ENCODE measurements at places on chromosomes 5 and 9. TPM values are rescaled to one million over a fixed set of nuclear protein-coding genes. Genes with fewer than 3 reads are reported as not detected.

GRCh38 chr9:35340046-35340445 is 149.9 kb upstream of the RUSC2 start:
- no peak overlapping the region for H3K27ac ChIP-seq
- DNase-seq: no peak
- no peak overlapping the region for H3K4me3 ChIP-seq
- no peaks in the 10 kb centered on the region for H3K4me1 ChIP-seq
- H3K36me3 ChIP-seq: no peaks in the 10 kb centered on the region

GRCh38 chr5:72552041-72552557 is 44.9 kb upstream of the ZNF366 start:
- H3K36me3 ChIP-seq: no peaks in the 10 kb centered on the region
- H3K4me1 ChIP-seq: peaks cover 21% of the 10 kb centered on the region
- peak overlapping the region; percentile 75 for H3K27ac ChIP-seq
- no peaks in the 10 kb centered on the region for H3K27me3 ChIP-seq
- DNase-seq: peak; percentile 92

Gene SPATA31A3
- total RNA-seq: not detected

DNA sequence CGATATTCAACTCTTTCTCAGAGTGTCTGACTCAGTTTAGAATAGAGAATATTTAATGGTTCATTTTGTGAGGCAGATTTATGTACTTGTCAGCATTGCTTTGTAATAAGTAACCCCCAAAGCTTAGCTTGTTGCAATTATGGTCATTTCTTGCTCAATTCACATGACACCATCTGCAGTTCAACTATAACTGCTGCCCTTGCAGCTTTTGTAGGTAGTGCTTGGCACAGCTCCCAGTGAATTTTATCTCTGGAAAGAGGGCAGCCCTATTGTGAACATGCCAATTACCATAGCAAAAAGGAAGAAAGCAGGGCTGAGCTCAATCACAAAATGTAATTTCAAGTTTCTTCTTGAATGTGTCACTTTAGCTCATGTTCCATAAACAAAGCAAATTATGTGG is 1587.7 kb upstream of the ACO1 start:
- no peaks in the 10 kb centered on the region for H3K36me3 ChIP-seq
- no peaks in the 10 kb centered on the region for H3K4me1 ChIP-seq
- no peak overlapping the region for H3K27ac ChIP-seq
- H3K27me3 ChIP-seq: no peaks in the 10 kb centered on the region
- H3K4me3 ChIP-seq: no peak overlapping the region
- DNase-seq: no peak

Gene ESM1
- 1.8 TPM for total RNA-seq

DNA sequence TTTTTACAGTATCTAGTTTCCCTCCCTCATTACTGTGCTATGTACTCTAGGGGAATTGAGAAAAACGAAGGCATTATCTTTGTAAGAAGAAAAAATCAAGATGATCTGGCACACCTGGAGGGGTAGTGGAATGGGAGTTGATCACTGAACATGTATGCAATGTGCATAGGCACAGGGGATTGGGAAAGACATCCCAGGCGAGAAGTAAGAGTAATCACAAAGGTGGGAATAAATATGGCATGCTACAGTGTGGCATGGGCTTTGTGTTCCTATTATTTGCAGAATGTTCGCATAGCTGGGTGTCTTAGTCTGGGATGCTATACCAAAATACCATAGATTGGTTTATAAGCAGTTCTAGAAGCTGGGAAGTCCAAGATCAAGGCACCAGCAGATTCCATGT is 130.6 kb downstream of the SMARCA2 start:
- DNase-seq: no peak
- no peaks in the 10 kb centered on the region for H3K36me3 ChIP-seq
- no peaks in the 10 kb centered on the region for H3K4me1 ChIP-seq
- H3K4me3 ChIP-seq: no peak overlapping the region

Gene ASS1
- 20.9 TPM for total RNA-seq

DNA sequence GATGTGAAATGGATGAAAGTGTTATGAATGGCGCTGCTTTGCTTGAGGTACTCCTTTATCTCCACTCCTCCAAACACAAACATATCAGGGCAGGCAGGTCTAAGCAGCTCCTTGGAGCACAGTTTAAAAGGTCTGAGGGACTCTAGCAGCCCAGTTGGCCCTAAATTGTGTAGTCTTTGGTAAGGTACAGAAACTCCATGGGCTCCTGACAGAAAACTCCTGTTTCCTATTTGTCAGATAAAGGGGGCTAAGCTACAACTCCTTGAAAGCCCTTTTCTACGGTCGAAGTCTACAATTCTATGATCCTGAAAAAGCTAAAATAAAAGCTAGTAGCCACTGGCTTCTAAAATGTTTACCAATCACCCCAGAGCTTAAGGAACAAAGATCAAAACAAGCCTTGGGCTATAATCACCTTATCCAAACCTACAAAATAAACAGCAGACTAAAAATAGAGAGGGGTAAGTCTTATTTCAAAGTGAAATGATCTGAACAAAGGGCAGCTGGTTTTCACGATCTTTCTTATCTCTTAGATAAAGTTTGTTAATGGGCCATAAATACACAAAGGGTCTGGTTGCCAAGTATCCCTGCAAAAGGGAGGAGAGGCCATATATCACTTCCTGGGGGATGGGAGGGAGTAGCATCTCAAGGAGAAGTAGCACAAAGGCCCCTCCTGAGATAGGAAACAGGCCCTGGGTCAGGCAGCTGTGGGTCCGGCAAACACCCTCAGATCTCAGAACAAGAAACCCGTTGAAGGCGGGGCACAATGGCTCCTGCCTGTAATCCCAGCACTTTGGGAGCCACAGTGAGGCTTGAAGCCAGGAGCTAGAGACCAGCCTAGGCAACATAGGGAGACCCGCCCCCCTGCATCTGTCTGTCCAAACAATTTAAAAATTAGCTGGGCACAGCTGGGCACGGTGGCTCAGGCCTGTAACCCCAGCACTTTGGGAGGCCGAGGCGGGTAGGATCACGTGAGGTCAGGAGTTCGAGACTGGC is 28.3 kb upstream of the DENND4C start:
- no peaks in the 10 kb centered on the region for H3K36me3 ChIP-seq
- no peaks in the 10 kb centered on the region for H3K27me3 ChIP-seq
- H3K27ac ChIP-seq: no peak overlapping the region
- no peak for DNase-seq
- no peak overlapping the region for H3K4me3 ChIP-seq

DNA sequence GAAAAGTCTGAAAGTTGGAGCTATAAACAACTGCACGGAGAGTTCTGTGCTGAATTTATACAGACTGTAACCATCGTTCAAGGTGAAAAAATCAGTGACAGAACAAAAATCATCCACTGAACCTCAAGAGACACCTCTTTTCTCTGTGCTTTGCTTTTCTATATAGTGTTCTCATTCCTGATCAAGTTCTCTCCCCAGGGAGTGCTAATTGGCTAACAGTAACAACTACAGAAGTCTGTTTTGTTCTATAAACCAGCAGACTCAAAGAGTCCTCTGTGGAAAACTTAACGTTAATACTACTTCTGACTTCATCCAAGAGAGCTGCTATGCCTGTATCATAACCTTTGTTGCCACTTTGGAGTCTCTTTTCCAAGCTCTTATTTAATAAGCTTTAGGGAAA is 1388.3 kb upstream of the C9orf72 start:
- H3K27me3 ChIP-seq: no peaks in the 10 kb centered on the region
- DNase-seq: no peak
- H3K4me3 ChIP-seq: no peak overlapping the region
- H3K27ac ChIP-seq: no peak overlapping the region
- no peaks in the 10 kb centered on the region for H3K36me3 ChIP-seq
- H3K4me1 ChIP-seq: no peaks in the 10 kb centered on the region

- H3K4me1 ChIP-seq: no peaks in the 10 kb centered on the region
- no peak for DNase-seq
- no peak overlapping the region for H3K4me3 ChIP-seq
- no peak overlapping the region for H3K27ac ChIP-seq
- H3K27me3 ChIP-seq: no peaks in the 10 kb centered on the region
- no peaks in the 10 kb centered on the region for H3K36me3 ChIP-seq
Observed at GRCh38 chr5:152378730-152379129, 26.3 kb downstream of the NMUR2 start.

- no peaks in the 10 kb centered on the region for H3K4me1 ChIP-seq
- H3K36me3 ChIP-seq: no peaks in the 10 kb centered on the region
- H3K27ac ChIP-seq: no peak overlapping the region
- DNase-seq: peak; percentile 51
- no peak overlapping the region for H3K4me3 ChIP-seq
Observed at GRCh38 chr5:43389679-43390329, 22.4 kb downstream of the CCL28 start.

- no peaks in the 10 kb centered on the region for H3K27me3 ChIP-seq
- H3K36me3 ChIP-seq: no peaks in the 10 kb centered on the region
- DNase-seq: no peak
- no peak overlapping the region for H3K27ac ChIP-seq
- no peak overlapping the region for H3K4me3 ChIP-seq
Observed at GRCh38 chr5:10301842-10302610, 5.7 kb downstream of the CMBL start.

GRCh38 chr9:33489066-33489465 is 15.3 kb upstream of the NOL6 start:
- no peaks in the 10 kb centered on the region for H3K4me1 ChIP-seq
- H3K36me3 ChIP-seq: no peaks in the 10 kb centered on the region
- DNase-seq: no peak
- no peaks in the 10 kb centered on the region for H3K27me3 ChIP-seq

DNA sequence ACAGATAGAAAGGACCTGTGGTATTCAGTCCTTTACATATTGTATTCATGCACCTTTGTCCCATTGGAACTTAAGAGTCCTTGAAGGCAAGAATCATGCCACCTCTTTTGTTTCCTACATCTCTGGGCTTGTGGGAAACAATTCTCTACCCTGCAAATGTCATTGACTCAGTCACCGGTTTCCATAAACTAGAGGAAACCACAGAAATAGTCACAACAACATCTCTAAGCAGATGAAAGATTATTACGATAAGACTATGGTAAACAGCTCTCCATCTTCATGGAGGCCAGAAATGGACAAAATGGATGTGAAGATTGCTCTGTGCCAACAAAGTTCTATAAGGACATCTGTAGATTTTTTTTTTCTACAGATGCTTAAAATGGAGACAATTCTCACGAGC is 165.5 kb downstream of the PIK3R1 start:
- no peak overlapping the region for H3K27ac ChIP-seq
- no peak for DNase-seq
- no peak overlapping the region for H3K4me3 ChIP-seq
- H3K4me1 ChIP-seq: no peaks in the 10 kb centered on the region
- no peaks in the 10 kb centered on the region for H3K36me3 ChIP-seq

- no peaks in the 10 kb centered on the region for H3K27me3 ChIP-seq
- H3K27ac ChIP-seq: no peak overlapping the region
- no peaks in the 10 kb centered on the region for H3K36me3 ChIP-seq
- no peak overlapping the region for H3K4me3 ChIP-seq
- DNase-seq: no peak
Observed at GRCh38 chr5:110248921-110249320, 477.6 kb downstream of the TMEM232 start.

Gene VCAN
- total RNA-seq: 46.0 TPM

DNA sequence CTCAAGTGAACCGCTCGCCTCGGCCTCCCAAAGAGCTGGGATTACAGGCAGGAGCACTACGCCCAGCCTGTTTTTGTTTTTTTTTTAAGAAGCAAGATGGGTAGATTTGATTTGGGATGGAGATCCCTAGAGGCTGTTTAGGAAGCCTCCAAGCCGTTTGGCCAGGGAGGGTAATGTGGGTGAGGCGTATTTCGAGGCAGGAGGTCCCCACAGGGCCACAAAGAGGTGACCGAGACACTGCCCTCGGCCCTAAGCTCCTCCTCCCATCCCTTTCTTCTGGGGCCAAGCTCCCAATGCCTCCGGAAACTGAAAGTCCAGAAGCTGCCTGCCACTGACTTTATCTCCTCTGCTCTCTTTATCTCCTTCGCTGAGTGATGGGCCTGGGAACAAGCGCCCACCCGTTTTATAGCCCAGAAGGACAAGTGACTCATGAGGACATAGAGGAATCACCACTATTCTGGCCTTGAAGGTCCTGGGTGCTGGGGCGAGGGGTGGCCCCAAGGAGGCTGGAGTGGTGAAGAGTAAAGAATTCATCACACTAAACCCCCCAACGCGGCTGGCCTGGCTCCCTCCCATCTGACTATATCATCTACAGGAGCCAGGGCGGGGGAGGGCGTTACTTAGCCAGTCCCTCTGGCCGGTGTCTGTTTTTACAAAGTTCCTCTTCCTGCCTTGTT is 2.0 kb upstream of the RALGDS start:
- no peak overlapping the region for H3K4me3 ChIP-seq
- H3K4me1 ChIP-seq: peaks cover 19% of the 10 kb centered on the region
- no peak for DNase-seq
- H3K36me3 ChIP-seq: no peaks in the 10 kb centered on the region
- H3K27ac ChIP-seq: no peak overlapping the region

- DNase-seq: no peak
- peak overlapping the region; percentile 64 for H3K27ac ChIP-seq
- peaks cover 11% of the 10 kb centered on the region for H3K4me1 ChIP-seq
- H3K4me3 ChIP-seq: peak overlapping the region; percentile 79
- no peaks in the 10 kb centered on the region for H3K27me3 ChIP-seq
- peaks cover 21% of the 10 kb centered on the region for H3K36me3 ChIP-seq
Observed at GRCh38 chr5:95555553-95555952, 652 bp downstream of the ARSK start.

Gene SPINK4
- not detected for total RNA-seq

DNA sequence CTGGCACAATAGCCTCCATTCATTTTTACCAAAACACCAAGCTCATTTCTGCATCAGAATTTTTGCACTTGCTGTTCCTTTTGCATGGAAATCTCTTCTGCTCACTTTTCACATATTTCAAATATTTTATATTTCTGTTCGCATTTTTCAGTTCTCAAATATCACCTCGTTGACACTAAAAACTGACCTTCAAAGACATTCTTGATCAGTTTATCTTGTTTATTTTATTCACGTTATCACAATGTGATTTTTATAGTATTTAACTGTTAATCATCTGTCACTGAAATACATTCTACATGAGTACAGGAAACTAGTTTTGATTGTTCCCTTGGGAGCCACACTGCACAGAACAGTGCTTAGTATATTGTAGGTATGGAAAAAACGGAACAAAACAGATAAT is 29.6 kb downstream of the CDH10 start:
- no peak for DNase-seq
- H3K4me1 ChIP-seq: no peaks in the 10 kb centered on the region
- no peak overlapping the region for H3K27ac ChIP-seq
- H3K36me3 ChIP-seq: no peaks in the 10 kb centered on the region

DNA sequence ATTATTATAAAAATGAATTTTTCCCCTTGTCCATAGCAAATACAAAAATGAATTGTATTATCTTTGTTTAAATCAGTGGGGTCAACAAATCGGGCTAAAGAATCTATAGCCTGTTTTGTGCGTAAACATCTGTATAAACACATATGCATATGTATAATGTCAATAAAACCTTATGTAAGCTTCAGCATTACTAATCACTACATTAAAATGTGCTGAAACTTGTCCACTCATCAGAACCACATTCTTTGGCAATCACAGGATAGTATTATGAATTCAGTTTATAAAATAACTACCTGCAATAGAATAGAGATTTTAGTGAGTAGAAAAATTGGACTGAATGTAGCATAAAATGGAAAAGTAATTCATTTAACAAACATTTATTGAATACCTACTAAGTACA is 30.6 kb downstream of the RGMB start:
- no peaks in the 10 kb centered on the region for H3K4me1 ChIP-seq
- no peak for DNase-seq
- no peaks in the 10 kb centered on the region for H3K27me3 ChIP-seq
- no peaks in the 10 kb centered on the region for H3K36me3 ChIP-seq
- no peak overlapping the region for H3K4me3 ChIP-seq

All from SJSA1 (cell line).